ENCODE measurements at places on chromosomes 6 and 20. TPM values are rescaled to one million over a fixed set of nuclear protein-coding genes. Genes with fewer than 3 reads are reported as not detected.

DNA sequence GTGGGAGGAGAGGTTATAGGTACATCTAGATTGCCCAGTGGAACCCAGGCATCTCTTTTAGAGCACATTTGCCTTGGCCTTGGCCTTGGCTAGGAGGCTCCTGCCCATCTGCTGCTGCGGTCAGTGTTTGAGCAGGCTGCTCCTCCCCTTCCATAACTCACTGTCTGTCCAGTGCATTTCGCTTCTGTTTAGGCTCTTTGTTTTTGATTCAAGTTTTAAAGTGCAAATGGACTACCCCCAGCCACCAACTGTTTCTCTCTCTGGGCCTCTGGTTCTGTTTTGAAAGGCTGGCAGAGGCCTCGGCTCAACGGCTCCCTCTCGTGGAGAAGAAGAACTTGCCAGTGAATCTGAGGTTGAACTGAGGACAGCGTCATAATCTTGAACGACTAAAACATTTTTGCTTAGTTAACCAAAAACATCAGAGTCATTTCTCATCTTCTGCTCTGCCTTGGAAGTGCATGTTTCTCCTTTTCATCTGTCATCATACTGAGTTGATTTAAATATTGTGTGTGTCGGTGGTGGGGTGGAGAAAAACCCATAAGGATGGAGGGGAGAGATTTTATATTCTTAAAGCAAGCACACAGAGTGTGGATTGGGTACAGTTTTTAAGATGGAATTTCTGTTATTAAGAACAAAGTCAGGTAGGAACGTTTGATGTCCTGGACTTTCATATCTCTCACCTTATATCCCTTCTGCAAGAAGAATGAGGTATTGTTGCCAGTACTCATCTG, 171.4 kb downstream of the DTNBP1 start:
- peak; percentile 77 for DNase-seq

ULBP3 gene
- polyA plus RNA-seq, result 0.71 TPM

DNA sequence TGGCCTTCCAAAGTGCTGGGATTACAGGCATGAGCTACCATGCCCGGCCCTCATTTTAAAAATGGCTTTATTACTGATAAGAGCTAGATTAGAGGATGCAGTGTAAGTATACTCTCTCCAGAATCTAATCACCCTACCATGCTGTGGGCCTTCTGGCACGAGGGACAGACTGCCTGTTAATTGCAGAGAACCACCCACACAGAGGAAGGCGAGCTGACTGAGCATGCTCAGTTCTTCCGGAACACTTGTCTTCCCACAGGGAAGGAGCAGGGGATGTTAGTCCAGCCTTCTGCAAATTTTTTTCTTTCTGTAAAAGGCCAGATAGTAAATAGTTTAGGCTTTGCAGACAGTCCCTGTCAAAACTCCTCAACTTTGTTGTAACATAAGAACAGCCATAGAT, 48.9 kb downstream of the ALDH5A1 start:
- DNase-seq, result no peak

TCF21 gene
- 28.8 TPM for polyA plus RNA-seq

GRCh38 chr6:117771403-117771802, 96.1 kb downstream of the NUS1 start:
- no peak for DNase-seq

DNA sequence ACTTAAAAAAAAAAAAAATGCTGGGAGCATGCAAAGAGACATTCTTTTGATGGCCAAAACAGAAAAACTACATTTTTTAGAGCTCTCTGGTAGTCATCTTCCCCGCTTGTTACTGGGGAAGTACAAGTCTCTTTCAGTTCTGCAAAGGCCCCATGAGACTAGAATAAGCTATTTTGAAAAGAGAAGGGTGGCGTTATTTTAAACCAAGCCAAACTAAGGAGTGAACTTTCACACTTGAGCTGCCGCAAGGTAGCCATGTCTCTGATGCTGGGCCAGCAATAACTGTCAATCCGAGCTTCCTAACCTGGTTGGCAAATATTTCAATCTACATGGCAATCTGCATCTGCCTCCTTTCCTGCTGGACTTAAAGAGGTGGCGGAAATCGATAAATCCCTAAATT, 96.7 kb downstream of the L3MBTL3 start:
- no peak for DNase-seq

QKI gene
- 17.6 TPM for polyA plus RNA-seq

- DNase-seq, result no peak
Observed at GRCh38 chr6:43481591-43482236, 4.3 kb downstream of the TJAP1 start.

GRCh38 chr6:82735790-82736189, 329.9 kb downstream of the UBE3D start:
- DNase-seq, result no peak

DNA sequence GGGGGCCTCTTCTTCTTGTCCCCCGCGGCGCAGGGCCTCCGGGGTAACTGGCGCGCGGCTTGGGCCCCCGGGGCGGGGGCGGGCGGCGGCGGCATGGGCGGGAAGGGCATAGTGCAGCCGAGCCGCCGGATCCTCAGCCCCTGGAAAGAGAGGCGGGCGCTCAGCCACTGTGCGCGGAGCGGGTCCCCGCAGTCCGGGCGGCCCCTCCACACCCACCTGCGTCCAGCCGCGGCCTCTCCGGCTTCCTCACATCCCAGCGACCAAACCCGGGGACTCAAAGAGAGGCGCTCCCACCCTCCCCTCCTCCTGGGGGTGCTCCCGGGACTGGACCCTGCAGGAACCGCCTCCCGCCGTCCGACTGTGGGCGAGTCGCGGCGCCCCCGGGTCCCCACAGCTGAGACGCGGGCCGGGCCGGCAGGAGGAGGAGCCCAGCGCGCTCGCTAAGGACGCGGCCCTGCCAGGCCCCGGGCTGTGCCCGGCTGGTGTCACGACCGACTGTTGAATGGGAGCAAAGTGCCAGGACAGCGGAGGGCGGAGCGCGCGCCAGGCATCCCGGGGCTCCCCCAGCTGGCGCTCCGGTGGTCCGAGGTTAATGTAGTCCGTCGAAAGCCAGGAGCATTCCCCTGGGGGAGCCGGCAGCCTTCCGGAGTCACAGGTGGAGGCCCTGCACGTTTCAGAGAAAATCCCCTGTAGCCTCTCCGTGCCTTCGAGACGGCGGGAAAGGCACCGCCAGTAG, at the start of gene PRR18:
Gene PRR18, minus strand, starts transcription at position 360 of the 736 bp plus-strand sequence. Its CDS starts 250 bp downstream, at position 110.
- peak; percentile 60 for DNase-seq

RIPOR2 gene
- 1.7 TPM for polyA plus RNA-seq

DNA sequence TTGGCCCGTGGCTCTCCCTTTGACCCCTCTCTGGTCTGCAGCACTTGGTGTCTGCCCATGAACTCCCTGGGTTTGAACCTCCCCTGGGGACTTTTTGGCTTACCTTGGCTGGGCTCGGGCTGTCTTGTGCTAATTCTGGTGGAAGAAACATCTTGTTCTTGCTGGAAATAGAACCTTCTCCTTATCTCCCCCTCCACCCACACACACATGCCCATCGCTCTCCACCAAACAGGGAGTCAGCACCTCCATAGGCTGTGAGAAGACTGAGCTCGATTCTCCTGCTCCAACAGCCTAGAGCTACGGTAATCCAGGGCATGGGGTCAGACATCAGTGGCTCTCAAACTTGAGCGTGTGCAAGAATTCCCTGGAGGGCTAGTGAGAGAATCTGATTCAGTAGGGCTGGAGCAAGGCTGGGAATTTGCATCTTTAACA, 114.4 kb upstream of the SLC22A23 start:
- DNase-seq, result no peak

DNA sequence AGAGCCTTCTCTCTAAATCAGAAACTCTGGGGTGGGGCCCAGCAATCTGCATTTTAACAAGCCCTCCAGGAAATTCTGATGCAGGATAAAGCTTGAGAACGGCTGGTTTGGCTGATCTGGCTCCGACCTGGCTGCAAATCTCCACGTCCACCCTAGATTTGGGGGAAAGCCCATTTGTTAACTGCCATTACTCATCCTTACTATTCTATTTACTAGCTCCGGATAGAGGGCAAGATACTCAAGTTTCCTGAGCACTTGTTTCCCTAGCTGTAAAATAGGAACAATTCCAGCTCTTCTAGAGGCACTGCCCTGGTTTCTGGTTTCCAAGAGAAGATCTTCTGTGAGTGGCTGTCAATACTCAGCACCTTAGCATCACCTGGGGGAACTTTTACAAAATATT, 44.4 kb downstream of the DAAM2 start:
- DNase-seq, result no peak

GRCh38 chr6:70130865-70131264, 172.0 kb downstream of the COL9A1 start:
- DNase-seq, result no peak

ZSCAN12 gene
- polyA plus RNA-seq, result 1.3 TPM

DNA sequence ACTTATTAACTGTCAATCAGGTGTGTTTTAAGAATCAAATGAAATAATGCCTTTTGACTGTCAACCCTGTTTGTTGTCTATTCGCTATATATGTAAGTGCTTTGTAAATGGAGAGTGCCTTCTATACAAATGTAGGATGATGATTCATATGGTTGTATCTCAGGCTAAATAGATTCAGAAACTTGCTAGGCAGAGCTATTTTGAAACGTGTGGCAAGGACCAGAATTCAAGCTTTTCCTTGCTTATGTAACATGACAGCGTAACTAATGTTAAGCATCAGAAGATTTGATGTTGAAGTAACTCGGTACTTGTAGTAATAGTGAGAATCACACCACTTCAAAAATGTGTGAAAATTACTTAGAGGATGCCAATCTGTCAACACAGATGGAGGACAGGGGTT, 3.4 kb downstream of the OGFRL1 start:
- no peak for DNase-seq
